ENCODE measurements at places on chromosomes 2 and 18.

GRCh38 chr18:24326211-24326610, 71.4 kb downstream of the OSBPL1A start:
- ATAC-seq: no peak

GRCh38 chr2:63538390-63538789, 49.9 kb downstream of the WDPCP start:
- no peak for ATAC-seq

DNA sequence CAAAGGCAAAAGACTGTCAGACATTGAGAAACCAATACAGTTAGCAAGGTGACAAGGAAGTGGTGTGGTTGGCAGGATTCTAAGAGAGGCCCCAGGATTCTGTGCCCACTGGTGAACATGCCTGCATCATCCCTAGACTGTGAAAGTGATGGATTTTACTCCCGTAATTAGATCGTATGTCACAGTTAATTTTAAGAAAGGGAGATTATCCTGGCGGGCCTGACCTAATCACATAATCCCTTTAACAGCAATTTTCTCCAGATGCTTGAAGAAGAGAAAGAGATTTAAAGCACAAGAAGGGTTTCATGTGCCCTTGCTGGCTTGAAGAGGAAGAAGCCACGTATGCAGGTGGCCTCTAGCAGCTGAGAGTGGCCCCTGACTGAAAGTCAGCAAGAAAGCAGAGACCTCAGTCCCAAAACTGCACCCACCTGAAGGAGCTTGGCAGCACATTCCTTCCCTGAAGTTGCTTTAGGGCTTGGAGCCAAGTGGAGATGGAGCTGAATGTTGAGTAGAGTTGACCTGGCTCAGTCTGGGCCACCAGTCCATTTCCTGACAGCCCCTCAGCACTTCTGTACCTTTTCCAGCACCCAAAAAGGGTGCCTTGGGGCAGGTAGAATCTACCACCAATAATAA, 49.1 kb downstream of the GTF3C3 start:
- ATAC-seq: no peak

DNA sequence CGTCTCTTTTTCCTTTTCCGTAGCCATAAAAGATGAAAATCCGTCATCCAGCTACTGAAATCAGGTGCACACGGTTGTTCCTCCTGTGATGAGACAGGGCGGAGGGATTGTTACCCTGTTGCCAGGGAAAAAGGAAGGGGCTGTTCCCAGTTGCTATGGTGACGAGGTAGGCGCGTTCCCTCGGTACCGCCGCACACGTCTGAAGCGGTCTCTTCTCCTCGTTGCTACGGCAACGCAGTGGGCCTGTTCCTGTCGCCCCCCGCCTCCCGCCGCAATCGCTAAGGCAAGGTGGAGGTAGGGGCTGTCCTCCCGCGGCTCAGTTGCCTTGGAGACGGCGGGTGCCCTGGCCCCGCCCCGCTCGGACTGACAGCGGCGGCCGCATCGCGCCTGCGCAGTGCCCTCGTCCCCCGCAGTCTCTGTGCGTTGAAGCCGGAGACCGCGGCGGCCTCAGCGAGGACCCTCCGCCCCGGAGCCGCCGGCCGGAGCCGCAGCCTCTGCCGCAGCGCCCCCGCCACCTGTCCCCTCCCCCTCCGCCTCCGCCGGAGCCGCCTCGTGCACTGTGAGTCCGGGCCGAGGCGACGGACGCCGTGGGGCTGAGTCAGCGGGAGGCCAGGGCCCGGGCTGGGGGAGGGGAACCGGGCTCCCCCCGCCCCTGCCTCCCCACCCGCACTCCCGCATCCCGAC, at the start of gene MAPRE3:
Gene MAPRE3 (plus strand): TSS at position 394 of the 684 bp plus-strand sequence. CDS start 51,582 bp downstream, outside the sequence.
- peak; percentile 94 for ATAC-seq

Measured in stimulated activated memory B cell treated with anti-CD40 and anti-IgM and Interleukin-4, amounts not matched to agents 10 μg/mL and 1 μg/mL and 100 μg/mL, for 72 hours (primary cell).